DMS79 treated with DMSO at 0.1 percent for 48 hours (cell line): ENCODE measurements at places on chromosomes 5 and 9.

GRCh38 chr5:170486371-170486770, 17.4 kb upstream of the KCNIP1 start:
- DNase-seq = no peak

DNA sequence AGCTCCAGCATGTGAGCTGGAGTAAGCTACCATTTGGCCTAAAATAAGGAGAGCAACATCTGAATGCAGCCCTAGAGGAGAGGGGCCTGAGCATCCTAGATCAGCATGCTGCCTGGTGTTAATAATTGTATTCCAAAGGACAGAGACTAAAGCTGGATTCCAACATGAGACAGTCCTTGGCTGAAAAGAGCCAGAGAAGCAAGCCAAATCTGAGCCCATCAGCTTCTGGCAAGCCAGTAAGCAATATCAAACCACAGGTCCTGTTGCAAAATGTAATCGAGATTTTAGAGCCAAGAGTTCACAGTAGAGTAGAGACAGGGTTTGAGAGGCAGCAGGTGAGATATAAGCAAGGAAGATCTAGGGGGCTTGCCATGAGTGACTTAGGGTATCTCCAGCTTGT, 42.3 kb upstream of the DMAC1 start:
- no peak for DNase-seq

GRCh38 chr9:36284226-36284625, 26.0 kb upstream of the GNE start:
- DNase-seq = no peak

GRCh38 chr5:57414191-57414590, 68.4 kb downstream of the ACTBL2 start:
- DNase-seq = no peak

DNA sequence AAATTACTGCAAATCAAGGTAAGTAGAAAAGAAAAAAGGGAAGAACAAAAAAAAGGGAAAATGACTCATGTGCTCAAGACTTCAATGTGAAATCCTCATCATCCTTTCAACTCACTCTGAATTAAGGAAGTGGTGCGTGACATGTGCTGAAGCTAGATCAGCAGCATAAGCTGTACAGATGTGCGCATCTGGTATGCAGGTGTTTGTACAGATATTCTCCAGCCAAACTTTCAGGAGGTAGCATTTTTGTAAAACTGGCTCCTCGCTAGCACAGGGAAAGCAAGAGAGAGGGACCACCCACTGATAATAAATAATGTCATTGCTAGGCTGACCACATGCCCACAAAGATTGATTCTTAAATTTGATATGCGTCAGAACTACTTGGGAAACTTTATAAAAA, 253.9 kb upstream of the RGMB start:
- DNase-seq = no peak

DNA sequence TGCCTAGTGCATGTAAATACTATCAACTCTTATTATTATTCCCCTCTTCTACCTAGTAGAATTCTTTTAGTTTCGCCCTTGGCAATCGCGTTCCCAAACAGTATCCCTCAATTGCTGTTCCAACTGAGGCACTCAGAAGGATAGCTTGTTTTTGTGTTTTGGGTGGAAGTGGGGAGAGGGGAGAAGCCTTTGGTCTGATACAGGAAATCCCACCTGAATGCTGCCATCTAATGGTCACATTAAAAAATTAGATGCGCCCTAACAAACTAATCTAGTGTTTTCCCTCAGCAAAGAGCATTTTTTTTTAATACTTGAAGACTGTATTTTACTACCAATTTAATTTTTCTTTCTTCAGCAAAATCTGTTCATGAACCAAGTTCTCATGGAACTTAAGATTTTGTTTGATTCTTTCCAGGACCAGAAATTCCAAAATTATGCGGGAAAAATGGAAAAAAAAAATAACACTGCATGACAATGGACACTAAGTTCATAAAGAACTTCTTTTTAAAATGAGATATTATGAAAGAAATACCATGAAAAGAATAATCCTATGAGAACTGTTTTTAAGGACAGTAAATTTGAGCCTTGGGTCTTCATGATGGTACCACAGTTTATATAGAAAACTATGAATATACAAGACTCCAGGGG, 22.2 kb upstream of the GLDC start:
- peak; percentile 59 for DNase-seq

DNA sequence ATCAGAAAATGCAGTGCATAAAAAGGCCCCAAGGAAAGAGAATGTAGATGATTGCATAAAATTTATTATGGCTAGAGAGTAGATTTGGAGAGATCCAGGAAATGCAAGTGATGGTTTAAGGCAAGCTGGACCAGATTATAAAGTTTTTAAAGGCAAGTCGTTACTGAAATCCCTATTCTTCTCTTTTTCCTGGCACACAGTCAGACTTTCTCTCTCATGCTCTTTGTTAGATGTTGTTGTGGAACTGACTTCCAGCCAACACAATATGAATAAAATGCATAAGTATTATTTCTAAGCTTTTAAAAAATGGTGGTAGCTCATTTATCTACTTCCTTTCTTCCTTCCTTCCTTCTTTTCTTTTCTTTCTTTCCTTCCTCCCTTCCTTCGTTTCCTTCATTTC, 1085.4 kb upstream of the CDH6 start:
- DNase-seq = no peak

- no peak for DNase-seq
These were observed 68.4 kb upstream of the RPS23 start for GRCh38 chr5:82346399-82347165.

GRCh38 chr5:126492939-126493338, 69.7 kb downstream of the GRAMD2B start:
- DNase-seq = no peak

DNA sequence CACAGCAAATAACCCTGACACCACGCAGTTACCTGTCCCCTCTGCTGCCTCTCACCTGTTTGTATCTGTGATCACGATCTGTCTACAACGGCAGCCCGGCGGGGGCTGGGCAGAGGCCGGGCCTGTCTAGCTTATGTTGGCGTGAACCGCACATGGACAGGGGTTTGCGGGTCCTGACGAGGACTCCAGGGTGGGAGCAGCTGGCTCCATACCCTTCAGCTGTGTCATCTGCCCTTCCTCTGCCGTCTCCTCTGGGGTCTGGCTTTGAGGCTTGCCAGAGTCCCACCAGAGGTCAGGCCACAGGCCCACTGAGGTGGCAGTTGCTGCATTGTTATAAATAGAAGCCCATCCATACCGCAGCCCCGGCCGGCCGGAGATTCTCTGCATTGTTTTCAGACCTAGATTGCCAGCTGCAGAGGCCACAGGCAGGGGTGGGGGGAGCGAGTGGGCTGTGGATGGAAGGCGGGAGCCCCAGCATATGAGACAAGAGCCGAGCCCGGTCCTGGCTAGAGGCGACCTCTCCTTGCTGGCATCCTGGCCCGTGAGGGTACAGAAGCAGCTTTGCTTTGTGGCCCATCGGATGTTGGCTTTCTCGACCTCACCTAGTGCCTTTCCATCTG, 37.8 kb downstream of the FAM78A start:
- no peak for DNase-seq

DNA sequence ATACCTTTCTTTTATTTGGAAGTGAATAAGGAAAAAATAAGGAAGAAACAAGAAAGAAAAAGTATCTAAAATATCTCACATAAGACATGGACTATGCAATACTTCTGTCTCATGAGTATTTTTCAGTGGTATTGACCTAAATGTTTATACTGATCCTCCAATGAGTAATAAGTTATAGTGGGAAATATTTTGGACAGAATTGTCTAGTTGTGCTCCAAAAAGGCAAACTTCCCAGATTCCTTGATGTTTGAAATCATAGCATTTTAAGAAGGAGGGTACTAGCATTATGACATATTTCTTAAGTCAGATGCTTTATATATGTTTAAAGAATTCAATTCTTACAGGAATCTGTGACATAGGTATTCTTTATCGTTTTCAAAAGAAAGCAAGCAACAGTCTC, 34.5 kb upstream of the BASP1 start:
- no peak for DNase-seq

DNA sequence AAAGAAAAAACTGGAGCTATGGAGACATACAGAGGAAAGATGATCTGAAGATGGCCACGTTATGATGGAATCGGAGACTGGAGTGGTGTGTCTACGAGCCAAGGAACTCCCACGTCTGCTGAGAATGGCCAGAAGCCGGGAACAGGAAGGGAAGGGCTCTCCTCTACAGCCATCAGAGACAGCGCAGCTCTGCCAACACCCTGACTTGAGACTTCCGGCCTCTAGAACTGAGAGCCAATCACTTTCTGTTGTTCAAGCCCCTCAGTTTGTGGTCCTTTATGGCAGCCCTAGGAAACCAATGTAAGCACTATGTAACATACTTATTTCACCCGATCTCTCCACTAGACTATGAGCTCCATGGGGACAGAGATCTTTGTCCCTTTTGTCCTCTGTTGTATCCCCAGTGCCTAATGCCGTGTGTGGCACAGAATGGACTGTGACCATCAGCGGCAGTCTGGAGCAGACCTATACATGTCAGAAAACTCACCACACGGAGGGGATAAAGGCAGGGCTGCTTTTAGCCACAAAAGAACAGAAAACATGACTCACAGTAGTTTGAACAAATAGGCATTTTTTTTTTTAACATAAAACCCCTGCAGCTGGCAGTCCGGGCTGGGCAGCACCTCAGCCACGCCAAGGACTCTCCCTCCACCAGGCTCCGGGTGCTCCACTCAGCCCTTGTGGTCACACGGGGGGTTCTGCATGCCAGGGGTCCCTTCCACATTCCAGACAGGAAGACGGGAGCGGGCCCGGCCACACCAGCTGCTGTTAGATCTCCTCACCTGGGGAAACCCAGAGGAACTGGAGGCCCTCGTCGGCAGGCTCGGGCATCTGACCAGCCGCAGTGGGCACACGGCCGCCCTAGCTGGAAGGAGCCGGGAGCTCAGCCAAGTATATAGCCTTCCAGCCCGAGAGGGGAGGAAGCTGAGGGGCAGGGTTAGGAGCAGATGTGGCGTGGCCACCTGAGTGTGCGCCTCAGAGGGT, 16.1 kb upstream of the MXD3 start:
- DNase-seq = no peak

DNA sequence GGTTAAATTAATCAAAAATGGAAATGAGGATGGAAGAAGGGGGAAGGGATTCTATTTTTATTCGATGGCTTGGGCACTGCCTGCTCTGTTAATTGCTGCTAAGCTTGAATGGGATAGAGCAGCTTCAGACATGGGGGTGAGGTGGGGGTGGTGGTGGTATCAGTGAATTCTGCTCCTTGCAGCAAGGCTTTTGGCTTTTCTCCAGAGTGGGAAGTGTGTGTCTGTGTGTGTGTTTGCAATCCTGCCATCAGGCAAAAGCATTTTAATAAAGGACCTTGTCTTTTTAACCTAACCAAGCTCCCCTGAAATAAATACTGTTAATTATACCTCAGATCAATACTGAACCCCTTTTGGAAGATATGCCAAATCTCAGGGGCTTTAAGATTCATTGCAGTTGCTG, 110.9 kb upstream of the GPR151 start:
- no peak for DNase-seq

GRCh38 chr9:136771907-136772415, 7.6 kb upstream of the LCN15 start:
- DNase-seq = no peak

DNA sequence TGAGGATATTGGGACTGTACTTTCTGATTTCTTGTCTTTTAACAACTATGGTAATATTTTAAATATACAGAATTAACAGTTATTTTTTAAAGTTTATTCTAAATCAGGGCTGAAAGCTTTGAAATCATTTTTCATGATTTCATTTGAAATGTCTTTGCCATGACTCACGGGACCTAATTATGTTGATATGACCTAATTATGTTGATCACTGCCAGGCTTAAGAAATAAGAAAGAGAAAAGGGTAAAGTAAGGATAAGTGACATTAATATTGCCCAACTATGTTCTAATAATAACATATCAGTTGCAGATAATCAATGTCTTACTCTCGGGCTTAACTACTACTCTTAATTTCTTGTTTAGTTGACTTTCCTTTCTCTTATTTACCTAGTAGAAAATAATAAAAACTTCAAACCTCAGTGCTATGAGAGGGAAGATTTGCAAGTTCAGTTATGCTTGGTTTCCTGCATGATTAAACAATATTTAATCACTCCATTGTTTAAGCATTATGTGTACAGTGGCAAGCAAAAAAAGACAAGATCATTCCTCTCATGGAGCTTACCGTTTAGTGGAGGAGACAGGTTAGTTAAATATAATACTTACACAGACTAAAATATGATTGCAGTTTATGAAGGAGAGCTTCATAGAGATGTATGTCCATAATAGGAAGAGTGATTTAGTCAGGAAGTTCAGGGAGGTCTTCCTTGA, 67.0 kb upstream of the EIF4EBP3 start:
- DNase-seq = no peak

- no peak for DNase-seq
These were observed 11.5 kb downstream of the GPR150 start for GRCh38 chr5:95631255-95631958.

GRCh38 chr9:109912726-109913460, 132.9 kb downstream of the PALM2AKAP2 start:
- peak; percentile 3 for DNase-seq

- DNase-seq = no peak
These were observed 144.7 kb upstream of the LRRTM2 start for GRCh38 chr5:139019880-139020279.

- no peak for DNase-seq
These were observed 121.4 kb downstream of the PAX5 start for GRCh38 chr9:36912620-36913019.

GRCh38 chr9:5042661-5043178, 57.6 kb downstream of the JAK2 start:
- no peak for DNase-seq

DNA sequence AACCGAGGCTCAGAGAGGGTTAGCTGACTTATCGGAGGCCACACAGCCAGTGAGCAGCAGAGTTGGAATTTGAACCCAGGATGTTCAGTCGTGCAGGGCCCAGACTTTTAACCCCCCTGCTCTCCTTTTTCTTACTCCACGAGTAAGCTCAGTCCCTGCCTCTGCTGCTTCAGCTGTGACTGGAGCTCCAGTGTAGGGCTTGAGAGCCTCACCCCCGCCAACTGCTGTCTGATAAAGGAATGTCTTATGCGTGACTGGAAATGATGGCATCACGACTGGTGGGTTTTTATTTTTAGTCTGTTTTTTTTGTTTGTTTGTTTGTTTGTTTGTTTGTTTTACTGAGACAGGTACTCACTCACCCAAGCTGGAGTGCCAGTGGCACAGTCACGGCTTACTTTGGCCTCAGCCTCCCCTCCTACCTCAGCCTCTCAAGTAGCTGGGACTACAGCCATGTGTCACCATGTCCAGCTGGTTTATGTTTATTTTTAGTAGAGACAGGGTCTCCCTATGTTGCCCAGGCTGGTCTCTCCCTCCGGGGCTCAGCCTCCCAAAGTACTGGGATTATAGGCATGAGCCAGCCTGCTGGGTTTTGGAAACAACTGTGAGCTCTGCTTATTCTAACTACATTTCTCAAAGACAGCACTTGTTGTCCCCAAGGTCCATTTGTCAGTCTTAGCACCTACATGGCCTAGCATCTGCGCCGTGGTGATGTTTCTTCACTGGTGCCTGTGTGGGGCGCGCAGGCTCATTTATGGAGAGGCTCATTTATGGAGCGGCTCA, 52.5 kb upstream of the NCS1 start:
- DNase-seq = no peak

GRCh38 chr9:12818431-12819000, 43.7 kb downstream of the LURAP1L start:
- no peak for DNase-seq

- no peak for DNase-seq
These were observed 11.2 kb downstream of the ADAMTS2 start for GRCh38 chr5:179333796-179334761.
